ENCODE measurements at places on chromosomes 7 and 10.

GRCh38 chr7:98836811-98837629 is 32.8 kb downstream of the TMEM130 start:
- DNase-seq = peak; percentile 22

DNA sequence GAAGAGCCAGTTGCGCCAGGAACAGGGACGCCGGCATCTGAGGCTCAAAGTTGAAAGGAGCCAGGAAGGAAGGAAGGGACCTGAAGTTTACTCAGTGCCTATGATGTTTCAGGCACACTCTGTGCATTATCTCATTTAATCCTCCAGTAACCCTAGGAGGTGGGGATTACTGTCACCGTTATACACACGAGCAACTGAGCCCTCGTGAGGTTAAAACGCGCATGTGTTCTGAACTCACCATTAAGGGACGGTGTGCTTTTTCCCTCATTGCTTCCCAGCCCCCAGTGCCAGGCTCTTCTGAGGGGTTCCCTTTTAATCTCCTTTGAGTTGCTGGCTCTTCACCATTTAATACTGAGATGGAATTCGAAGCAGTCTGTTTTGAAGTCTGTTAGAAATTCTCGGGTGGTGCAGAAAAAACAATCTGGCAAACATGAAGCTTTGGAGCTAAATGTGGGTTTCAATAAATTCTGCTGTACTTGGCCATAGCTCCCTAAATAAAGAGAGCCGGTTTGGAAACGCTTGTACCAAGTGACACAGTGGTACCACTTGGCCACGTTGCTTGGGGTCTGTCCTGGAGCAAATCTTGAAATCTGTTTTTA is 102.2 kb downstream of the TAX1BP1 start:
- no peak for DNase-seq

DNA sequence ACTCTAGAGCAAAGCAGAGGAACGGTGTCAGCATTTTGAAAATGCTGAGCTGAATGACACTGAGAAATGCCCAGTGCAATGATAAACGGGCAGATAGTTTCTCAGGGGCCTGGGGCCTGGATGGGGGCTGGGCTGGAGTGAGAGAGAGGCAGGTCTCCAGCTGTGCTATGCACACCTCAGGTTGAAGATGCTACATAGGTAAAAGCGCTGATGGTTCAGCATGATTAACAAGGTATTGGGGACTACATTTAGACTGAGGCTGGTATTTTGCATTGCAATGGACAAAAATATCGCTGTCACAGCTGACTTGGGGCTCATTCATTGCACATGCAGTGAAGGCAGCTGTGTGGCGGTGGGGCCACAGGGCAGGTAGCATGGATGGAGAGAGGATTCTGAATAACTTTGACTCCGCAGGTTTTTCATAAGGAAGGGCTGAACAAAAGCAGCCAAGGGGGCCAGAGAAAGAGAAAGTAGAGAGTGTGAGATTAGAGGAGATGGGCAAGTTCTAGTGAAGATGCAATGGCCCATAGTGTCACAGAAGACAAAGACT is 290.8 kb upstream of the ZNF32 start:
- DNase-seq = no peak

GRCh38 chr7:91169830-91170191 is 94.4 kb upstream of the FZD1 start:
- DNase-seq = no peak

GRCh38 chr7:1090686-1091643 is 3.1 kb downstream of the GPER1 start:
- no peak for DNase-seq

- DNase-seq = no peak
Measured at GRCh38 chr10:28938745-28939144, 261.4 kb downstream of the BAMBI start.

DNA sequence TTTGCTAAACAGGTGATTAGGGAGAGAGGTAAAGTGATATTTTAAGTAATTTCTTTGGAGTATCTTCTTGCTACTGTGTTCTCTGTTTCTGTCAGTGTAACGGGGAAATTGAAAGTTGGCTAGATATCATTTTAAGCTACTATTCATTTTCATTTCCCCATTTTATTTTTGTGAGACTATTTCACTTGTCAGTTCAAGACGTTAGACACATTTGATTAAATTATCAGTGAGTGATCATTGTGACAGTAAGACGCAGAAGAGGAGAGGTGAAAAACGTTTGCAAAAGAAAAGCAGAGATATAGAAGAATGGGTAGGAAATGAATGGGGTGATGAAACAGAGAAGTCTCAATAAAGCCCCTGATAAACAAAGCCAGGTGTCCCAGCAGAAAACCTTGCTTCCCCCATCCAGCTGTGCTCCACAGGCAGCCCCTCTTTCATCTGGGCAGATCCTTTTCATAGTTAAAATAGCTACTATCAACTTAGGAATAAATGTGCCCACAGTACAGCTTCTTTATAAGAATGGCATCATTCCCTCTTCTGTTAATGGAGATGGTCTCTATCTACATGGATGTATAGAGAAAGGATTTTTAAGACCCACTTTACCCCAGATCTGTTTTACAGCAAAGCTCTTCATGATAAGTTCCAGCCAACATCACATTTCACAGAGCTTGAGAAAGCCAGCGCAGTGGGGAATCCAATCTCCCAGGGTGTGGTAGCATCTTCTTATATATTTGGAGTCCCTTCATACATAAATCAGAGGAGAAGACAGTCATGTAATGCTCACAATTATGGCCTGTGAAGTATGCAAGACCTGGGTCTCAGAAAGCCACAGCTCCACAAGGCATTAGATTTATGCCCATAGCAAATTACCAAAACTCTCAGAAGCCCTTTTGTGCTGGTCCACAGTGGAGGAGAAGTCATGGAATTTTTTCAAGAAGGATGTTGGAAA is 138.1 kb upstream of the ITGB1 start:
- DNase-seq = no peak

GRCh38 chr10:31457858-31458257 is 138.8 kb downstream of the ZEB1 start:
- DNase-seq = no peak

DNA sequence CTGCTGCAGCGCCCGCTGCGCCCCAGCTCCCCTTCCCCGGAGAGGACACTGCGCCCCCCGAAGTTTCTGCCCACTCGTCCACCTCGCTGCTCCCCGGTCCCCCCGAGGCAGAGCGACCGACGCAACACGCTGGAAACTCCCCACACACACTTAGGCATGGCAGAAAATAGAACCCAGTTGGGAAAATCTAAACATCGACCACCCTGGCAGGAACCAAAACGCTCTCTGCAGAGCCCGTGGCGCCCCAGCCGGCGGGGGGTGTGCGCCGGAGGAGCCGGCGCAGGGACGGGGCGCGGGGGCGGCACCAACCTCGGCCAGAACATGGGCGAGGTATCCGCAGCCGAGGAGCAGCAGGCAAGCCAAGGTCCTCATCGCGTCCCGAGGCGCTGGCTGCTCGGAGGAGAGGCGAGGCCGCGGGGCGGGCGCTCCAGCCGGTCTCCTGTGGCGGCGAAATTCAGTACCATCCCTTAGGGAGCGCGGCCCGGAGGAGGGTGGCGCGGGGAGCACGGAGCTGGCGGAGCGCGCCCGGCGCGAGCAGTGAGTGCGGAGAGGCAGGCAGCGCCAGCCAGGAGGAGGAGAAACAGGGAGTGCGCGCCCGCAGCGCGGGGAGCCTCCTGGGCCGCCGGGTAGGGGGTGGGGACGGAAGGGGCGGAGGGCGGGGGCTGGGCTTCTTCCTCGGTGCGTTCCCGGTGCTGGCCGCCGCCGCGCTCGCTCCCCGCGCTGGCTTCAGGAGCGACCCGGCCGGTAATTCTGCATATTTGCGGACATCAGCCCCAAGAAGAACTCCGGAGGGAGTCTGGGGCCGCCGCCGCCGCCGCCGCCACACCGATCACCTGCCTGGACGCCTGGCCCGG is 789 bp downstream of the PDGFA start:
- DNase-seq = peak; percentile 86

DNA sequence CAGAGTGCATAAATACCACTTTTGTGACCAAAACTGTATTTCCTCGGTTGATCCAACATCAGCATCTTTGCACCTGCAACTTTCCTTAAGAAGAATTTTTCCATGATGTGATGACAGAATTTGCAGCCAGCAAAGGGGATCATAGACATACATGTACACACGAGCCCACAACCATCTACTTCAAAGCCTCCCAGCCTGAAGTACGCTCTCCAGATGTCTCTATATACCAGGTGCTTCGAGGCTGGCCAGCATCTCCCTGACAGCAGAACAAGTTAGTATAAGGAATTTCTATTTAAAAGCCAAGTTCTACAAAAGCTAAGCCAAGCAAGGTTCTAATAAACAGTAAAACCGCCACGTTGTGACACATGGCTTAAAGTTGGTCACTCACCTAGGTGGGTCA is 328.5 kb downstream of the KCNMA1 start:
- DNase-seq = no peak

- DNase-seq = no peak
Measured at GRCh38 chr7:41375582-41375981, 327.3 kb downstream of the INHBA start.

- no peak for DNase-seq
Measured at GRCh38 chr7:50709151-50709550, 73.5 kb downstream of the GRB10 start.

DNA sequence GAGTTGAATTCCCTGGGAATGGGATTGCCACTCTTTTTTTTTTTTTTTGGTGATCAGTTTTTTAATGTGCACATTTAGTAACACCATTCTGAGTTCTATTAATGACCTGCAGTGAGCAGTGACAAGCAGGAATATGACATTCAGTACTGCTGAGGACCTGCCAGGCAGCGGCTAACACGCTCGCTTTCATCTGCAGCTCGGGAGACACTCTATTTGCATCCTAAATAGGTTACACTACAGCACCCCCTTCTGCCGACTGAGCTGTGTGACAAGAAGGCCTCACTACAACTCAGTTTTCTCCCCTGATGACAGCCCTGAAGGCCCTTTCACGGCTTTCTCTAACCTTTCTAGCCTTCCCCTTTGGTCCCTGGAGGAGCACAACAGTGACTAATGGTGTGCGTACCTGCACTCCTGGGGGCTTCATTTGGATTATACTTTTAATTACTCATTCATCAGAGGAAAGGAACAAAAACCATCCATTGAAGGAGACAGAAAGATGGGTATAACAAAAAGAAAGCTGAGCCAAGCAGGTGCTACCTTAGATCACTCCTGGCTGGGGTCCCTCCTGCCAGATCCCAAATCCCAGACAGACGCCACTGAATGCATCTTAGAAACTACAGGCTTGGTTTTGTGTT is 872.4 kb downstream of the LRMDA start:
- DNase-seq = peak; percentile 16

- DNase-seq = no peak
Measured at GRCh38 chr7:2037808-2038522, 194.8 kb downstream of the MAD1L1 start.

GRCh38 chr7:122155566-122155965 is 11.5 kb upstream of the AASS start:
- no peak for DNase-seq

DNA sequence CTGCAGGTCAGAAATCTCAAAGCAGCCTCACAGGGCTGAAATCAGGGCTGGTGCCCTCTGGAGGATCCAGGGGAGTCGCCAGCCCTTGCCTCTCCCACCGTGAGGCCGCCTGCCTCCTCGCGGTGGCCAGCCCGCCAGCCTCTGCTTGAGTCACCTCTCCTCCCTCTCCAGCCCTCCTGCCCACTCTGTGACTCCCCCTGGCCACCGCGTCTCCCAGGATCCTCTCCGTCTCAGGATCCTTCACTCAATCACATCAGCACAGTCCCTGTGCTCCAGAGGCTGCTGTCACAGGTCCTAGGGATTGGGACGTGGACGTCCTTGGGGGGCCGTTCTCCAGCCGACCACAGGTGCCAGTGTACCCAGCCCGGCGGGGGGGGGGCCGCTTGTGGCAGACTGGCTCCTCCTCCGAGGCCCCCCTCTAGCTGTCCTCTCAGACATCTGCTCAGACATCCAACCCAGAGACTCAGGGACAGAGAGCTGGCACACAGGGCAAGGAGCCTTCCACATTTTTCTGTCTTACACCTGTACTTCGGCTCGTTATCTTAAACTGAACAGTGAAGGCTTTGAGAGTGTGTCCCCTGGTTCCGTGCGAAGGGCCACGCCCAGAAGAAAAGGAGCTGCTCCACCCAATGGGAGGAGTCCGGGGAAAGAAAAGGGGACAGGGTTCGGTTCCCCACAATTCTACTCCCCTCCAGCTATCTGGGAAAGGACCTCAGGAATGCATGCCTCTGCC is 9.4 kb upstream of the PPP2R2D start:
- no peak for DNase-seq

DNA sequence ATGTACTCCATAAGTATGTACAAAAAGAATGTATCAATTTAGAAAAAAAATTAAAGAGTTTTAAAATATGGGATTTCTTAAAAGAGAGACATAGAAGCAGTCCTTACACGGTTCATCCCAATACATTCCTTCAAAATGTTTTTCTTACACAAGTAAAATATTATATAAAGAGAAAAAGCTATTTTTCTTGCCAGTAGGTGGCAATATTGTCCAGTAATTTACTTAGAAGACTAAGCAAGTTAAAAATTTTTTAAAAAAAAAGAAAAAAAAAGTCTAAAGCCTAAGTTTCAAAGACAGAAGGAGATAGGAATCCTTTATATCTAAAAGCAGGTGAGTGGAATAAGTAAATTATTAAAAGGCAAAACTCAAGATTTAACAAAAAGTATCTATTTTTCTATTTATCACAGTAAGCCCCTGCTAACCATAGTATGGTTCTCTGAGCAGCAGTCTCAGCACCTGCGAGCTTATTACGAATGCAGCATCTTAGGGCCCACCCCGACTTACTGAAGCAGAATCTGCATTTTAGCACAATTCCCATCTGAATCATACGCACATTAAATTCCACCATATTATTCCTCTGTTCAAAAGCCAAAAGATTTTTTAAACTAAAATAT is 240.6 kb downstream of the DGKI start:
- DNase-seq = no peak

- no peak for DNase-seq
Measured at GRCh38 chr10:30591249-30591670, 38.3 kb downstream of the LYZL2 start.

DNA sequence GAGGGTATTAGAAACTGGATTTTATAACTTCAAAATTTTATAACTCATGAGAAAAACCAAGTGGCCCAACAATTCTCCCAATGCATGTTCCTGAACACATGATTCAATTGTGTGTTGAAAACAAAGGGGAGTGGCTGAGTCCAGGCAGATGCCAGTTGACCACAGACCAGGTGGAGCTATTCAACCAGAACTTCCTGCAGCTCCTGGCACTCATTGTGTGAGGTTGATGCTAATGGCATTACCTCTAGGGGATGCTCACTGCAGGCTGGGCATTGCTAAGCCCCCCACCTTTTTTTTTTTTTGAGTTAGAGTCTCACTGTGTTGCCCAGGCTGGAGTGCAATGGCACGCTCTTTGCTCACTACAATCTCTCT is 20.3 kb downstream of the MYOF start:
- DNase-seq = no peak

All from posterior cingulate gyrus (tissue), 11 donors.